ENCODE measurements at places on chromosomes 3 and 15.

GRCh38 chr3:185825639-185826481 is 1.0 kb upstream of the IGF2BP2 start:
- DNase-seq, result peak; percentile 31

DNA sequence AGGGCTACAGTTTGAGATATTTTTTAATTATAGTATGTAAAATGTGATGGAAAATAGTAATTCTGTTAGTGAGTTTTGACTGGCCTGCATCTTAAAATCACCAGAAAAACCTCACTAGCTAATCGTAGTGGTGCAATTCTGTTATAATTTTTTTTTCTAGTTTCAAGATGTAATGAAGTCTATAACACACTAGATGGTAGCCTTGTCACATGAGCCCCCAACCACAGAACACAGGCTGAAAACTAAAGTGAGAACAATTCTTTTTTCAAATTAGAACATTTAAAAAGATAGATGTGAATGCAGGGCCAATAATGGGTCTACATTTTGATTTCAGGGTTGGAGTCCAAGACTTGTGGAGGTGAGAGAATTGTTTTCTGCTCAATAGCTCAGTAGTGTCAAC is 83.3 kb upstream of the KCNH8 start:
- DNase-seq, result no peak

GRCh38 chr3:57100046-57100695 is 39.7 kb downstream of the SPATA12 start:
- peak; percentile 74 for DNase-seq

DNA sequence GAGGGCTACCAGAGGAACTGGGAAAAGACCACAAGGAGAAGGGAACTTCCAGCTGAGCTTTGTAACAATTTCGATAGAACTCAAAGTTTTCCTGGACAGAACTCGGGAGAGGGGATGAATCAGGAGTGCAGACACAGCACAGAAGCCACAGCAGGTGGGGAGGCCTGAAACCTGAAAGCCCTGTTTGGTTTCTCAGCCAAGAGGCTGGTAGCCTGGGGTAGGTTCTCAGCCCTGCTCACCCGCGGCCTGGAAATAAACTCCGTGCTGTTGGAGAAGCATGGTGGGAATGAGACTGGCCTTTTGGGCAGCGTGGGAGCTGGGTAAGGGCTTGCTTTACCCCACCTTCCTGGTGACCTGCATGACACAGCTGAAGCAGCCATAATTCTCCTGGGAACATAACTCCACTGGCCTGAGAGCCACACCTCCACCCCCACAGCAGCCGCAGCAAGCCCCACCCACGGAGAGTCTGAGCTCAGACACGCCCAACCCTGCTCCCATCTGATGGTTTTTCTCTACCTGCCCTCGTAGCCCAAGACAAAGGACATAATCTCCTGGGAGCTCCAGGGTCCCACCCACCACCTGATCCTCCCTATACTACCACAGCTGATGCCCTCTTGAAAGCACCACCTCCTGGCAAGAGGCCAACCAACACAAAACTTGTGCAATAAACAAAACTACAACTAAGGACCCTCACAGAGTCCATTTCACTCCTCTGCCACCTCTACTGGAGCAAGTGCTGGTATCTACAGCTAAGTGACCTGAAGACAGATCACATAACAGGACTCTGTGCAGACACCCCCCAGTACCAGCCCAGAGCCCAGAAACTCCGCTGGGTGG is 52.5 kb upstream of the CHRM5 start:
- no peak for DNase-seq

- DNase-seq, result no peak
Observed at GRCh38 chr15:63818629-63819028, 15.1 kb downstream of the HERC1 start.
